ENCODE measurements at places on chromosomes 7 and 10. TPM values are rescaled to one million over a fixed set of nuclear protein-coding genes. Genes with fewer than 3 reads are reported as not detected.

GRCh38 chr10:22722626-22723169 is 8.3 kb upstream of the PIP4K2A start:
- DNase-seq = no peak

DNA sequence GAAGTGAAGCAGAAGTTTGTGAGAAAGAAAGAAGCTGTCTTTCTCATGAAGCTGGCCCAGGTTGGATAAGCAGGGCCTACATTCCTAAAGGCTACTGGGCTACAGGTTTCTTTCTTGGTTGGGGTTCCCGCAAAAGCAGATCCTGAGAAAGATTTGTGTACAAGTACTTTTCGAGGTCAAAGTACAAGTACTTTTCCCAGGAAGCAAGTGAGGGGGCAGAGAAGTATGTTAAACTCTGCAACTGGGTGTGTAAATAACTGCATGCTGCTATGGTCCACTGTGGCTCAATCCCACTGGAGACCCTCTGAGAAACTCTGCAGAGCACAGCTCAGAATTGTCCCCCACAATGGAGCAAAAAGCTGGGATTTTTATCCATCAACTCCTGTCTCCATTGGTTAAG is 28.7 kb downstream of the LSM5 start:
- no peak for DNase-seq

- DNase-seq = no peak
Measured at GRCh38 chr10:80500572-80501380, 36.9 kb upstream of the SH2D4B start.

NRG3 gene
- polyA plus RNA-seq = 15.5 TPM

DNA sequence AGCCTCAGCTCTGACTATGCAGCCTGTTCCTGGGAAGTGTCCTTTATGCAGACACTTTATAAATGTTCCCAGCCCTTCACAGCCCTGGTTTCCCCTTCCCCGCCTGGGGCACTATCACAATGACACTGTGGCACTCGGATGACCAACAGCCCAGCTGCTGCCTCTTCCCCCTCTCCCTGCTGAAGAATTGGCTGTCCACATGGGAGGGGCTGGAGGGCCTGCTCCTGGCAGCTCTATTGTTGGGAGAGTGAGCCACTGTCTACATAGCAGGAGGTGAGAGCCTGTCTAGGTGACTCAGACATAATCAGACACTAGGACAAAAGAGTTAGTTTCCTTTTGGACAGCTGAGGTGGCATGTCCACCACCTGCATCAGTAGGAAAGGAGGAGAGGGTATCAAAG is 437.5 kb downstream of the PLXNA4 start:
- no peak for DNase-seq

HOXA3 gene
- 48.7 TPM for polyA plus RNA-seq
